ENCODE measurements at places on chromosomes 6 and 20. TPM values are rescaled to one million over a fixed set of nuclear protein-coding genes. Genes with fewer than 3 reads are reported as not detected.

DNA sequence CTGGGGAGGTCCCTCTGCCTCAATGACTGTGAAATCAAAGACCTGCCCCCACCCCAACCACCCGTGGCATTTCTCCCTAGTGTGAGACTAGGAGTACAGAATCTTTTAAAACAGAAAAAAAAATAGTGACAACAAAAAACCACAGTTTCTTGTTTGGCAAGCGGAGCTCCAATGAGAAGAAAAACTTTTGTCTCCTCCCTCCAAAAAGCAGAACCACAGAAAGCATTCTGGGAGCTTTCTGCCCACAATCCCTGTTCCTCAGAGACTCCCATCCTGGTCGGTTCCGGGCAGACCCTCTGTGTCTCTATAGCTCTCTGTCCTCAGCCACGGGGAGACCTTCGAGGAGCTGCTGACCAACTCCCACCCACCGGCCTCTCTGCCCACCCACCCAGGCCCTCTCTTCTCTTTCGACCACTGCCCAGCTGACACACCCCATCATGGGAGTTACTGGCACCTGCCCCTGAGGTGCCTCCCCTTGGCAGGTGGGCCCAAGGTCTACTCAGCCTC, 4.9 kb downstream of the PREX1 start:
- no peak for DNase-seq

DNA sequence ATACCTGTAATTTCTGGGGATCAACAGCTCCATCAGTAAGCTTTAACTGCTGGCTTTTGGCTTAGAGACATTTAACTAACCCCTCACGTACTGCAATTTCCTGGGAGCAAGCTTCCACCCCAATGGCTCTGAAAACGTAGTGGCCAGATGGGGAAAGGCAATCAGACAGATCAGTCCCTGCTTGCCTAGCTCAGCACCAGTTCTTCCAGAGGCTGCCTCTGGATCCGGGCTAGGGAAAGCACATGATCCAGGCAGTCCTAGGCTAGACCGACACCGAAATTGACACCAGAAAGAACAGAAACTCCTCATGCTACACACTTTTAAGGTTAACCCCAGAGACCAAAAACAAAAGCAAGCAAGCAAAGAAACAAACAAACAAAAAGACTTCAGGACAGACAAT, 13.3 kb downstream of the PREP start:
- no peak for DNase-seq

DNA sequence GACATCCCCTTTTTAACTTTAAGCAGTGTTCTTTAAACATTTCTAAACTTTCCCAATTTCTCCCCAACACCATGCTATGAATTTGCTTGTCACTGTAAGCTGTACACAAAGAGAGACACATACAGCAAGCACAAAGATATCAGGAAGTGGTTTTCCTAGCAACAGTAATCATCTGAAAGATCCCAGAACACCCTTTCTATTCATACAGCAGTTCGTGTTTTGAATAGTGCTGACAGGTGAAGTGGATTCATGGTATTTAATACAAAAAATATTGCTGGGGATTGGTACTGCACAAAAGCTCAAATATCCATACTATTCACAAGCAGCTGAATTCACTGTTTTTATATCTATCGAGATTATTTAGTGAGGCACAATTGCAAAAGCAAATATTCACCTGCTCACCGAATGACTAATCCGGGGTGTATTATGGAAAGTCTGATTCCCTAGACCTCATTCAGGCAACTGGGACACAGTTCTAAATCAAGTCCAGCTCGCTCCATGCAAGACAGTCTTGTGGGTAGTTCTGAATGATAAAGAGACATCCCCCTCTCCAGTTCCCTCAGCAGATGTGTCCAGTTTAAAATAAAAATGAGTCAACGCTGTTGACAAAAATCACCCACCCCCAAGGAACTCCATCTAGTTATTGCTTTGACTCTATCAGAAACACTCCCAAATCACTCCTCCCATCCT, 107.1 kb upstream of the TSHZ2 start:
- no peak for DNase-seq

DNA sequence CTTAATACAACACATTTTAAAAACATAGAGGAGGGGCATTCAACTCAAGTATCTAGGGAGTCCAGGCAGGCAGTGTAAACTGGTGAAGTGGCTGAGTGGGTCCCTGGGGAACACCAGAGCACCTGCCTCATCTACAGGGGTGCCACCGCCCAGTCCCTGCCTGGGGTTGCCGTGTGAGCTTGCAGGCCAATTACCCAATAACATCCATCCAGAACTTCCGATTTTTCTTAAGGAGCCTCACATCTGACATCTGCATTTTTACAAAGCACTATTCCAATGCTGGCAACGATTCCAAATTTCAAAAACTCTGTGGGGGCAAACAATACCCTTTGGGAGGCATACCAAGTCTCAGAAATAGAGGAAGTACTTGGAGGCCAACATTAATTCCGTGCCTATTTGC, 288.4 kb upstream of the TSHZ2 start:
- DNase-seq: no peak

Gene MARCKS
- 166 TPM for polyA plus RNA-seq

DNA sequence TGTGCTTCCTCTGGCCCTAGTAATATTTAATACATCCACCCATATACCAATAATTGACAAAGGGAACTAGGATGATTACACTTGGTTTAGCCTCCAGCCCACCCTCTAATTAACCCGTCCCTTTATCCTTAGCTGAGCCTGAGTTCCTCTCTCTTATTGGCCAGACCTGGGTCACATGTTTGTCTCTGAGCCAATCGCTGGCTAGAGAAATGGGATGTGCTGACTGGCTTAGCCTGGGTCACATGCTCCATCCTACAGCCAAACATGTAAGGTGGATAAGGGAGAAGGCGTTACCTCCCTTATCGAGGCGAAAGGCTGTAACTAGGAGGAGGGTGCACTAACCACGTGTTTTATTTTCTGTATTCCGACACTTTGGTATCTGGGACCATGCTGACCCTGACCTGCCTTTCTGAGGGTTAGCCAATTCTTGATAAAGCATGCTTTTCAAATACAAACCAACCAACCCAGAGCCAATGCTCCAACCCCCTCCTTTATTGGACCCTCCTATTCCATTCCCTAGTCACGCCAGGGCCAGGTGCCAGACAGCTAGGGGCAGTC, 262.7 kb downstream of the PREX1 start:
- DNase-seq: no peak

DNA sequence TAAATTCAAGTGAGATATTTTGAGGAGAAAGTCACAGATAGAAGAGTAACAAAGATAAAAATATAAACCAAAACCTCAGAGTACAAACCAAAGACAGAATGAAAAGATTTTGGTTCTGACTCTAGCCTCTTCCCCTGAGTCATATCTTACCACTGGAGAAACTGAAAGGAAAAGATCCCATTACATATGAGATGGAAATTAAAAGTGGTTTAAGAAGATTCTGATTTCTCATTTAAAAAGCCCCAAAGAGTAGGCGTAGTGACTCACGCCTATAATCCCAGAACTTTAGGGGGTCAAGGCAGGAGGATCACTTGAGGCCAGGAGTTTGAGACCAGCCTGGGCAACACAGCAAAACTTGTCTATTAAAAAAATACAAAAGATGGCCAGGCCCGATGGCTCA, 30.6 kb downstream of the SPINT4 start:
- DNase-seq: no peak

- no peak for DNase-seq
These were observed 29.0 kb downstream of the SPTLC3 start for GRCh38 chr20:13037727-13038126.

GRCh38 chr6:19432966-19433498, 404.1 kb upstream of the ID4 start:
- no peak for DNase-seq

Gene SPTLC3
- polyA plus RNA-seq: 2.0 TPM

GRCh38 chr6:109383438-109383940, 1.2 kb upstream of the CD164 start:
- no peak for DNase-seq

DNA sequence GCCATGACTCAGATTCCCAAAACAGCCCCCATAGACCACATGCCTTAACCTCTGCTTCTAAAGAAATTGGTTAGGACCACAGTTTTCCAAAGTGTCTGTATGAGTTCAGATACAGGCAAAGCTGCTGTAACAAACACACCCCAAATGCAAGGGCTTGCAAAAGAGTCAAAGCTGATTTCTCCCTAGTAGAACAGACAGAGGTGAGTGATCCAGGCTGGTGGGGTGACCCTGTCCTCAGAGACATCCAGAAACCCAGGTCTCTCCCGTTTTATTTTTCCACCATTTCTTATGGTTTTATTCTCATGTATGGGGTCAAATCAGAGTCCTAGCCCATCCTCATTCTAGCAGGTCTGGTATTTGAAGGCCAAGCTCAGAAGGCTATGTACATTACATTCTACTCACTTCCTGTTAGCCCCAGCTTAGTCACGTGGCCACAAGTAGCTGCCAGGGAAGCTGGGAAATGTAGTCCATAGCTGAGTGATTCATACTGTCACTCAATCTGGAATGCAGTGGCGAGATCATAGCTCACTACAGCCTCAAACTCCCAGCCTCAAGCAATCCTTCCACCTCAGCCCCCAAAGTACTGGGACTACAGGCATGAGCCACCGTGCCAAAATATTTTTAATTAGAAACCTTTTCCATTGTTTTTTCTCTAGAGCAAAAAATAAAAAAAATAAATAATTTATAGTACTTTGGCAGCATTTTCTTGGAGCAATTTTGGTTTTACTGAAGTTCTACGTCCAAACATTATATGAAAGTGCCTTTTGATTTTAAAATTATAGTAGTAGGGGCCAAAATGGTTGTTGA, 175.2 kb downstream of the ZMYND8 start:
- no peak for DNase-seq

Gene PMEPA1
- polyA plus RNA-seq: 25.8 TPM

DNA sequence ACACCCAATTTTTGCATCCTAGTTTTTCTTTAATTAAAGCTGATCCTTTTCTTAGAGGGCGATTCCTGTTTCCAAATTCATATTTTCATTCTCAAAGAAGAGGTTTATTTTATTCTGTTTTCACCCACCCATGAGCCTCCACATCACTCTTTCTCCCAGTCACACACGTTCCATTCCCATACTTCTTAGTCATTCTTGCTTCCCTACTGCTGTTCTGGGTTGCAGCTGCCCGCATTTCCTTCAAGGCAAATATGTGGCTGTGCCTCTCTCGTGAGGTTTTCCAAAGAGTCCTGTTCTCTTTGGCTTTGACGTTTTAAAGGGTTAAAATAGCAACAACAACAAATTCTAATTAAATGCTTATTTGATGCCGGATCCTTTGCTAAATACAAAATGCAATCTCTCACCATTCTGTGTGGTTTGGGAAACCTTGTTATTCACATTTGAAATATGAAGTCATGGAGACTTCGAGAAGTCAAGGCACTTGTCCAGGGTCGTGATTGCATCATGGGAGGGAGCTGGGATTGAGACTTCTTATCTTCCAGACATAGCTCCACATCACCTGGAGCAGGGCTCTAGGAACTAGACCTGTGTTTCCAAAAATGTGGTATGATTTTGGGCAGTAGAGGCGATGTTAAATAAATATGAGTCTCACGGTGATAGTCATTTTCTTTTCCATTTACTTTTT, 126.6 kb downstream of the DOK5 start:
- no peak for DNase-seq

Gene NKAIN4
- 29.5 TPM for polyA plus RNA-seq

DNA sequence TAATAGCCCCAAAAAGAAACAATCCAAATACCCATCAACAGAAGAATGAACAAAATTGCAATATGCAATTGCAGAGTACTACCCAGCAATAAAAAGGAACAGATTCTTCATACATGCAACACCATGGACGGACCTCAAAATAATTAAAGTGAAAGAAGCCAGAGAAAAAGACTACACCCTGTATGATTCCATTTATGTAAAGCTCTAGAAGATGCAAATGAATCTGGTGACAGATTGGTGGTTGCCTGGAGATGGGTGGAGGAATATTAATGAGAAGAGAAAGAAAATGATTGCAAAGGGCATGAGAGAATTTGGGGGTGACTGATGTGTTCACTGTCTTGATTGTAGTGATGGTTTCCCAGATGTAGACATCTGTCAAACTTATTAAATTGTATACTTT, 51.8 kb downstream of the HECA start:
- no peak for DNase-seq

DNA sequence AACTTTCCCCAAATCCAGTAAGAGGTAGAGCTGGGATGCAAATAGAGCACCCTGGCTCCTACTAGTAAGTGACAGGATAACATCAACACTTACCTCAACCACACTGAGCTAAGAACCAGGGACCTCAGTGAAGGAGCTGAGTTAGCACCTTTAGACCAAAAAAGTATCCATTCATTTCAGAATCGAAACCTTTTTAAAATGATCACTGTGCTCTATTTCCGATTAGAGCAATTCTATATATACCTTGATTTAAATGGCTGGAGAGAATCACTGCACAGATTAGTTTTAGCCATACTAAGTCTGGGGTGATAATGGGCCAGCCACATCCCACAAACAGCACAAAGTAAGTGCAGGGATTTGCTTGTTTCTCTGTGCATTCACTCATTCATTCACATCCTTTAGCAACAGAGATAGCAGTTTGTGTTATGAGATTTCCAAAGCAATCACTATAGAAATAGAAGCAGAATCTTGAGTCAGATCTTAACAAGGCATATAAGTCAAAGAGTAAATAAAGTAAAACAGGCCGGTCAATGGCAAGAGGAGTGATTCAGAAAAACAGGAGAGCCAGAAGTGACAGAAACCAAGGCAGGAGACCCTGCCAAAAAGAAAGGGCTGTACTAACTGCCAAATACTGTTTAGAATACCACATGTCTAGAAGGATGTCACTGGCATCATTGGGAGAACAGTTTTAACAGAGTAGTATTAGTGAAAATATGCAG, 136.3 kb downstream of the KIF13A start:
- DNase-seq: no peak

- DNase-seq: no peak
These were observed 77.3 kb downstream of the QKI start for GRCh38 chr6:163491737-163492300.

GRCh38 chr20:20823476-20823881, 111.0 kb upstream of the RALGAPA2 start:
- DNase-seq: no peak

DNA sequence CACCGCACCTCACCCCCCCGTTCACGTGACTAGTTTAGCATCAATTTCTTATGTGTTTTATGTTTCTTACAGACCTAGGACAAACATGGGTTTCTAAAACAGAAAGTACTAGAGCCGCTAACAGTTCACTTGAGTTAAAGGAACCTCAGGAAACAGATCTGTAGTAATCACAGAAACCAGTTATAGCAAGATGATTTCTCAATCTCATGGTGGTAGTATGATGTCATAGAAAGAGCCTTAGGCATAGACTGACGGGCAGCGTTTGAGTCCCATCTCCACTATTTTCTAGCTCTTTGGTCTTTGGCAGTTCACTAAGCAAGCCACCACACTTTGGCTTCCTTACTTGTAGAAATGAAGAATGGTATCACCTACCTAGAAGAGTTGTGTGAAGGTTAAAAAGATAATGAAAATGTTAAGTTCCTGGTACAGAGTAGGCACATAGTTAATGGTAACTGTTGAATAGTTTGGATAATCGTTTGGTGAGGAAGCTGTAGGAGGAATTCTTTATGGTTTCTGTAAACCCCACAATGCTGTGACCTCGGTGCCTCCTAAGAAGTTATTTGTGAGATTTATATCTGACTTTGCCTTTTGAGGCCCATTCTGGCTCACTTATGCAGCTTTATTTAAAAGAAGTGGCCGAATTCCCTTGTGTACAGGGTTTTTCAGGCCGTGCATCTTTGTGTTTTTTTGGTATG, 21.3 kb downstream of the CTNNBL1 start:
- DNase-seq: no peak

Gene GLP1R
- polyA plus RNA-seq: not detected

Gene KHDC1L
- 0.54 TPM for polyA plus RNA-seq

All from forelimb muscle (tissue), 1 donor.